ENCODE measurements at places on chromosomes 1 and 21.

GRCh38 chr1:248695451-248696132 lies 7.0 kb downstream of the OR14I1 start:
- DNase-seq, result no peak

- DNase-seq, result no peak
These were observed 14.3 kb downstream of the RRP15 start for GRCh38 chr1:218299416-218299815.

DNA sequence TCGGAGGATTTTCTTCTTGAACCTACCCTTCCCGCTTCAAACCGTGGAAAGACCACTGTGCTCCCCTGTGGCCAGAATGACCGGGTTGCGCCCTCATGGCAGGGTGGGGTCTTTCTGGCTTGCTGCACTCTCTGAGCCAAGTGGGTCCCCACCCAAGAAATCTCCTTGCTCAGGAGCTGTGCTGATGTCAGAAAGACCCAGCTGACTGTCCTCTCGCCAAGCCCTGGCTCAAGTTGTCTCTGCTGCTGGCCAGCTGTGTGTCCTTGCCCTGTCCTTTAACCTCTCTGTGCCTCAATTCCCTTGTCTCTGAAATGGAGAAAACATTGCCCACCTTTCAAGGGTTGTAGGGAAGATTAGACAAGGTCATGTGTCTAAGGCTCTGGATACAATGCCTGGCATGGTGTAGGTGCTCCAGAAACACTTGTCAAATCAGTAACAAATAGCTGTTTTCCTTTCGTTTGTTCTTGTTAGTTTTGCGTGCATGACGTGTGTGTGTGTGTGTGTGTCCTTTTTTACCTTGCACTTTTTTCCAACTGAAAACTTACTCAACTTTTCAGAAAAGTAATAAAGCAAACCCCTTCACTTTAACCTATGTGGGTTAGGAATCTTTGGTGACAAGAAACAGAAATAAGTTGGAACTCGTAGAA lies 41.1 kb upstream of the RPL11 start:
- DNase-seq, result peak; percentile 81

- DNase-seq, result no peak
These were observed 4.9 kb upstream of the B4GALT3 start for GRCh38 chr1:161182214-161182613.

- no peak for DNase-seq
These were observed 21.7 kb upstream of the PEX10 start for GRCh38 chr1:2433936-2434655.

DNA sequence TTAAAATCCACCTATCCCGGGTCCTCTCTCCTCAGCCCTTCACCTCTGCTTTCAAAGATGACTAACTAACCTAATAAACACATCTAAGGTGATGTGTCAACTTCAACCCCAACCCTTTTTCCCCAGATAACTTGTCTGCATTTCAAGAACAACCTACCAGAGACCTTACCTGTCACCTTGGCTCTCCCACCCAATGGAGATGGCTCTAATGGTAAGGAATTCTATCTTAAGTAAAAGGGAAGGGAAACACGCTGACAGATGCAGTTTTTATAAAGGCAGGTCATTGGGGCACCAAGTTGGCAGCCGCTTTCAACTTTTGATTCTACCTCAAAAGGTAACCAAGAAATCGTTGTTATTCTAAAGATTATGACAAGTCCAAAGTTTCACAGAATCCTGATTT lies 37.6 kb downstream of the MRPL39 start:
- no peak for DNase-seq

GRCh38 chr1:200732438-200732837 lies 6.3 kb upstream of the CAMSAP2 start:
- DNase-seq, result no peak

- no peak for DNase-seq
These were observed 32.6 kb downstream of the OR2G3 start for GRCh38 chr1:247638011-247638410.

GRCh38 chr1:229075217-229075616 lies 195.7 kb upstream of the RAB4A start:
- DNase-seq, result no peak

DNA sequence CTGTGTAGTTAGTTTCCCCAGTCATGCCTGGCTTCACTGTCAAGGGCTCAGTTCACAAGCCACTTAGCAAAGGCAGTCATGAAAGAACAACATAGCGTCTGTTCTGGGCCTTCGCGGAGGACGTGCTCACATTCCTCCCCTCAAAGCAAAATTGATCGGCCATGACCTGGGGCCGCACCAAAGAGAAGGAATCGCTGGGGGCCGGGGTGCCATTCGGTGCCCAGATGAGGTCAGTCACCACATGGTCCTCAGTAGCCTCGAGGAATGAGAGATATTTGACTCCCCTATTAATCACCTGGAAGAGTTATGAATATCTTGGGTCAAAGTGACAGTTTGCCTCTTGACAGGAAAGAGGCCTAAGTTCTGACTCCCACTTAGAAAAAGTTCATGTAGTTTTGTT lies 251.1 kb upstream of the JUN start:
- DNase-seq, result no peak

GRCh38 chr21:39020751-39021477 lies 162.3 kb downstream of the PSMG1 start:
- DNase-seq, result no peak

DNA sequence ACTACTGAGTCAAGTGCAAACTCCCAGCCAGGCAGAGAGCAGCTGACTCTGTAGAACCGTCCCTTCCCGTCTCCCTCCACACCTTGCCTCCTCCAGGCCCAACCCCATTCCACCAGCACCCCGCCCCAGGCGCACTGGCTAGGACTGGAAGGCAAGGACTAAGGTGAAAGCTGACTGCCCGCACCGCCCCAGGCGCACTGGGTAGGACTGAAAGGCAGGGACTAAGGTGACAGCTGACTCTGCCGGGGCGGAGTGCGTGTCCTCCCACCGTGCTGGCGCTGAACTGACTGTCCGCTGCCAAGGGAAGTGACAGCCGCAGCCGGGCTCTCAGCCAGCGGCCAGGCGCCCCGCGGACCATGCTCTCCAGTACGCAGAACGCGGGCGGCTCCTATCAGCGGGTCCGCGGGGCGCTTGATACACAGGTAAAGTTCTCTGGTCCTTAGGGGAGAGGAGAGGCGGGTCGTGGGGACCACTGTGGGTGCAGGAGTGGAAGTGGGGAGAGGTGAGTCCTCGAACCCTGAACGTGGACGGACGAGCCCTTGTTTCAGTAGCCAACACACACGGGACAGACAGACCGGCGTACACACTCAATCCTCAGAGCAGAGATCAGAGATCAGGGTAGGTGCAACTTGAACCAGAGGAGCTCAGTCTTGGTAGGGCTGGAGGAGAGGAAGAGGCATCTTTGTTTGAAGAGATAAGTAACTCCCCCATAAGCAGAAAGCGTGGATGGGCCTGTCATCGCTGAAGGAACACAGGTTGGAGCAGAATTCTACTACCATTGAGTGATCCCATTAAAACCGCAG lies 58.0 kb downstream of the RBM11 start:
- DNase-seq, result peak; percentile 64

DNA sequence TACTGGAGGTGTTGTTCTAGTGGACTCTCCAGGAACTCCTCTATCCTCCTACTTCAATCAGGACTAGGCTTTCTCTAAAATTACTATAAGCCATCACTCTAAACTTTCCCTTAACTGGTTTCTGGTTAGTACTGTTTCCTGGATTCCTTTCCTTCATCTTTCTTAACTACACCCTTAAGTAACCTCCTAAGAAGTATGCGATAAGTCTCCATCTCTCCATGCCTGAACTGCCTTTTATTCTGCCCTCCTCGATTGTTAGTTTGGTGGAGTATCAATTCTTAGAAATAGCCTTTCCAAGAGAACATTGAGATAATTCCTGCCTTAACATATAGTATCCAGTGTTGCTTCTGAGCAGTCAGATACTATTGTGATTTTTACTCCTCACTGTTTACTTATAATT lies 162.9 kb upstream of the PDE4B start:
- DNase-seq, result no peak

DNA sequence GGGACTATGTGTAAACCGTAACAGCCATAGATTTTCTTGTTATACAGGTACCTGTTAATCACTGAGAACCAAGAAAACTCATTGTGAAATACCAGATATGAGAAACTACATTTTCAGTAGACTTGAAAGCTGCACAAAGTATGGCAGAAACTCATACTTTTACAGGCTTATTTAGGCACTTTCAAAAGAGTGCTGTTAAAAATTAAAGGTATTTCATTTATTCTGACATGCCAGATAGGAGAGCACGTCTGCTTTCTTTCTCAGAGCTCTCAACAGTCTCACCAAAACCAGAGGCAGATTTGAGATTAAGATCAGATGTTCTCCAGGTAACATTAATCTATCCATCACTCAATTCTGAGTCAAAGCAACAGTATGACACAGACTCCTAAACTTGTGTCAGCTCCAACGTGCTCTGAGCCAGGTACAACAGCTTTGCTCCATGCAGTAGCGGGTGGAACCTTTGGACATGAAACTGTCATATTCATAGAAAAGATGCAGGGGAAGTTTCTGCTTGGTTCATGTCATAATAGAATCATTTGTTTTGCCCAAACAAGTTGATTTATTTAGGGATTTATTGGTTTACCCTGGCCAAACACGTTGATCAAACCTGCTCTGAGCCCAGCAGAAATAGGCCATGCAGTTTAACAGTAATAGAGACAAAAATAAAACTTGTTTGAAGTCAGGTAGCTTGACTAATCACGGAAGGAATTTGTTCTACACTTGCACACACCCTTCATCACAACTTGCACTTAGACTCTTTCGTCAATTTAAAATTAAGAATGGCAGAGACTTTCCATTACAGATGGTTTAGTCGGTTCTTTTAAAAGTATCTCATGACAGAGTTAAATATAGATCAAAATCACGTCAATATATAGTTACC lies 20.8 kb upstream of the TSNAX start:
- DNase-seq, result no peak

DNA sequence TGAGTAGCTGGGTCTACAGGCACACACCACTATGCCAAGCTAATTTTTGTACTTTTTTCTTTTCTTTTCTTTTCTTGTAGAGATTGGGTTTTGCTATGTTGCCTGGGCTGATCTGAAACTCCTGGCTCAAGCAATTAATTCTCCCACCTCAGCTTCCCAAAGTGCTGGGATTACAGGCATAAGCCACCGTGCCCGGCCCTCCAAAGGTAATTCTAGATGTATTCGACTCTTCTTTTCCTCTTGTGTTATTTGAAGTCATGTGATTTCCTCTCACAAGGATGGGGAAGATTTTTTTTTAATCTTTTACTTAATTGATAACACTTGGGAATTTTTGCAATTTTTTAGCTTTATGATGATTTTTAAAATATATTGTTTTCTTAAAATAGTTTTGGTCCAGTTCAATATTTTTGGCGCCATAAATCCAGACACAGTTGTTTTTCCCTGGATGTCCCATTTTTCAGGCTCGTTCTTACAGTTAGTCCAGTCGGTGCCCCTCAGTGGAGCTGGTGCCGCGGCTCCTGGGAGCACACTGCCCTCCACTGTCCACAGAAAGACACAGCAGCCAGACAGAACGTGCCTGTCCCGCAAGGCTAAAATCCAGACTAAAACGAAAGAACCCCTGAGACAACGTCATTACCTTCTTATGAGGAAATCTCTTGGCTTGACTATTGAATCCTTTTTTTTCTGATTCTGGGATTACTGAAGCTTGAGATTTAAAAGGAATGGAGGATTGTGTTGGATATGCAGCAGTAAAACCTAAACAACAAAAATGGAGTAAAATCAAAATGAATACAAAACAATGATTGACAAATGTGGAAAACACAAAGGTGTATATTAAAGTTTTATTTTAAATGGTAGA lies 22.4 kb downstream of the STPG1 start:
- DNase-seq, result peak; percentile 94

DNA sequence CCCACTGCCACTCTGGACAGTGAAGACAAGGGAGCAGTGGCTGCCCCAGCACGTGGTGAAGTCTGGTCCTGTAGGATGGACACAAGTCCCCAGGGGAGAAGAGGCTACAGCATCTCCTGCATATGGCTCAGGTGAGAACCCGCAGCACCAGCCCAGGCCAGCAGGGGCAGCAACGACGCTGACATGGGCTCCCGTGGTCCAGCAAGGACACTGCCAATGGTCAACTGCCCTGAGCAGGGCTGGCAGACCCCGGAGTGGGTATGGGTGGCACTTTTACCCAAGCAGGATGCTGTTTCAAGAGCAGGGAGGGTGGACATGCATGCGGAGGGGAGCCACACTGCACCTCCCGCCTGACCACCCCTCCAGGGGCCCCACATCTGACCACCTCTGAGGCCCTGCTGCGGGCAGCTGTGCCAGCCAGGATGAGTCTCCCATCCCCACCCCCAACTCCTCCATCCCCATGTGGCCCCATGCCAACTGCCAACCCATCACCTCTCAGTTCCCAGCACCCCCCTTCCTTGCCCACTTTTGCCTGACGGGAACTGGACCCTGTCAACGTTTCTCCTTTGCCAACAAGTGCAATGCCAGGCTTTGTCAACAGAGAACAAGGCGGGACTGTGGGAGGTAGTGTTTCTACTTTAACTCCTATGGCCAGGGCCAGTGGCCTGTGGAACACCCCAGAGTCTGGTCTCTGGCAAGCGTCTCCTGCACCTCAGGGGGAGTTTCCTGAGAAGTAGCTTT lies 8.6 kb downstream of the MORN1 start:
- DNase-seq, result no peak

GRCh38 chr1:208085655-208086515 lies 158.3 kb downstream of the PLXNA2 start:
- no peak for DNase-seq

GRCh38 chr1:184405094-184405800 lies 18.4 kb downstream of the C1orf21 start:
- no peak for DNase-seq

- no peak for DNase-seq
These were observed 5.5 kb upstream of the STX6 start for GRCh38 chr1:181028196-181028595.

- no peak for DNase-seq
These were observed 68.4 kb downstream of the AK5 start for GRCh38 chr1:77350012-77350770.

- DNase-seq, result no peak
These were observed 7.1 kb downstream of the CHRNB2 start for GRCh38 chr1:154574716-154575115.

GRCh38 chr1:111422546-111423391 lies 4.8 kb downstream of the OVGP1 start:
- no peak for DNase-seq

DNA sequence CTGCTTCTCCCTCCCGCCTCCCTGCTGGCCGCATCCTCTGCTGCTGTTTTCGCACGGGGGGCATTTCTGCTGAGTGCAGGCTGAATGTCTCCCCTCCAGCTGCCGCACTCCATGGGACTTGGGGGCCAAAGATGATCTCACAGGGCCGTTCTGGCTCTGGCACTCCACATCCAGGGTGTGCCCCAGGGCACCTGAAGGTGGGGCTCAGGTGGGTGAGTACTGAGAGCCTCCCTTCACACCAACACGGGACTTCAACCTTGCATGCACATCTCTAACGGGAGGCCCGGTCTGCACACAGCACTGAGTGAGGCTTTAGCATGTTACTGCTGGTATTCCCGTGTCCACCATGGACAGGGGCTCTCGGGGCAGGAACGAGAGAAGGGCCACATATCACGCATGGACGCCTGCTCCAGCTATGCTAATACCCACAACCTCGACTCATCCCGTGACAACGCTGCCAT lies 88.9 kb downstream of the DMRTB1 start:
- DNase-seq, result no peak

Measured in right atrium auricular region (tissue), 2 donors.